ENCODE measurements at places on chromosomes 6 and 20.

GRCh38 chr6:68726992-68727391, 91.9 kb downstream of the ADGRB3 start:
- no peak for DNase-seq

DNA sequence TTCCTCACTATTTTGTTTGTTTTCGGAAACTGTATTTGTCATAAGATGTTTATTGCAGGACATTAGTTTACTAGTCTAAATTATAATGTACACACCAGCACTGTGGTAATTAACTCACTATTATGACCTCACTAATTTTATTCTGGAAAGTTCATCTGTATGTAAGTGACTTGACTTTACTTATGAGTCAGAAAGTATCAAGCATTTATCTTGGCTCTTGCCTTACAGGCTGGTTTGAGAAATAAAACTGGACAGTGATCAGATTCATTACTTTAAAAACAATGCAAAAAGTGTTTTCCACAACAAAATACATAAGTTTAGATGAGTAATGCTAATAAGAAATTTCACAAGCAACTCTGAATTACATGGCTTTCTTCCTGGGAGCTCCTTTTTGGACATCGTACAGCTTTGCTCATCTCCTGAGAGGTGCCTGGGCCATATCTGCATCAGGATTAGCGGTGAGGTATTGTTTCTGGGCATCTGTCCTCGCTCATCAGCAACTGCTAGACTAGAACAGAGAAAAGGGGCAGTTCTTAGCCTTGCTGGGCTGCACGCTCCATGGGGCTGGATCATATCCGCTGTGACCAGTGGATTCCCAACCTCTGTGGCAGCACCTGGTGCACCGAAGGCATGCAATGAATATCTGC, 179.8 kb downstream of the SOD2 start:
- DNase-seq: no peak

GRCh38 chr6:142867355-142867801, 77.6 kb downstream of the HIVEP2 start:
- DNase-seq: no peak

DNA sequence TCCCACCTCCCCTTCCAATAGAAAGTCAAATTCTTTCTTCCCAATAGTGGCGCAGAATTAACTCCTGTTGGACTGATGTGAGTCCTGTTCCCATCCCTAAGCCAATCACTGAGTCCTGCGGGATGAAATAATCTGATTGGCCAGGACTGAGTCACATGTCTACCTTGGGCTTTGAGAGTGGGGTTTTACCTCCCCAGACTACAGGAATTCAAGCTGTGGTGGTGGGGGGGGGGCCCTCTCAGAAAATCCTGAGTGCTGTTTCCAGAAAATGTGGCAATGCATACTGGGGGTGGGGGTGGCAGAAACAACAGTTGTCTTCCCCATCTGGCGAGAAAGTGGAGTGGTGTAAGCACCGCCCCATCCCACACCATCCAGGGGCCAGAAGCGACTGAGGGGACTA, 65.7 kb downstream of the CTCFL start:
- DNase-seq: no peak

DNA sequence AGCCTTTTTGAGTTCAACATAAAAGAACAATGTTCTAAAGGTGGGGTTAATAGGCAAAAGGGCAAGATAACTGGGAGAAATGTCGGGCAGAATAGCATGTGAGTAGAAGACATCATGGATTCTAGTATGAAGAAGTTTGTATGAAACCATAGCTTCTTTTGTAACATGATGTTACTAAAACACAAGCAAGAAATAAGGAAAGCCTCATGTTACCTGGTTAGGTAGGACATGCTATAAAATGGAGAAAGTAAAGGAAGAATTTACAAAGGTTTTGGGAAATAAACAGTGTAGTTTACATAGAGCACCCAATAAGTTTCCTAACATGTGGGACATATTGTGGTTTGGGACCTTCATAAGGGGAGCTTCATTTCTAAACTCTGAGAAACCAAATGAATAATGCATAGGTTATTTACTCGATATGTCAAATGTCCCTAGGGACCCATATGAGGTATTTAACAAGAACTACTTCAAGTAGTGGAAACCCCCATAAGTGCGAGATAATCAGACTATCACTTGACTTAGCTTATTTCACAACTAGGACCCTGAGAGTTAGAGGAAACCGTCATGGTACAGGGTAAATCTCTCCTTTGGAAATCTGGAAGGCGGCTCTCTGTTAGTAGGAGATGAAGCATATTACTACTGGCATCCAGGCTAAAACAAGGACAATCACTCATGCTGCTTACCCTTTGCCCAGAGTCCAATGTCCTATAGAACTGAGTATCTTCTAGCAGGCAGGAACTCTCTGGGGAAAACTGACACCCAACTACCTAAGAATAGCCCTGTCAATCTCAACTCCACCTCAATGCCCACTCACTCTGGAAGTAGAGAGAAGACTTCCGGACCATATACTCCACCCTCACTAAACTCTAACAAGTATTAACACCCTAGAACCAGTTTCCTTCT, 57.5 kb downstream of the ILRUN start:
- DNase-seq: no peak

DNA sequence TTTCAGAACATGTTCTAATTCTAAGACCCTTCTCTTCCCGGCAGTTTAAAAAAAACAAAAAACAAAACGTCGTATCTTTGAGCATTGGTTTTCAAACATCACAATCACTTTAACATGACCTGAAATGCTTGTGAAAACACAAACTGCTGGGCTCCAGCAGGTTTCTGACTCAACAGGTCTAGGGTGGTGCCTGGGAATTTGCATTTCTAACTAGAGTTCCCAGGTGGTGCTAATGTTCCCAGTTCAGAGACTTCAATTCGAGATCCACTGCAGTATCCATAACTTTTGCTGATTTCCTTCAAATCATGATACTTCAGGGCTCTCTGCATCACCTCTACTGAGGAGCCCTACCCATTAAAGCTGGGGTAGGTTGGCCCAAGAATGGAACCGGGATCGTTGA, 850 bp upstream of the SMPDL3A start:
- no peak for DNase-seq

DNA sequence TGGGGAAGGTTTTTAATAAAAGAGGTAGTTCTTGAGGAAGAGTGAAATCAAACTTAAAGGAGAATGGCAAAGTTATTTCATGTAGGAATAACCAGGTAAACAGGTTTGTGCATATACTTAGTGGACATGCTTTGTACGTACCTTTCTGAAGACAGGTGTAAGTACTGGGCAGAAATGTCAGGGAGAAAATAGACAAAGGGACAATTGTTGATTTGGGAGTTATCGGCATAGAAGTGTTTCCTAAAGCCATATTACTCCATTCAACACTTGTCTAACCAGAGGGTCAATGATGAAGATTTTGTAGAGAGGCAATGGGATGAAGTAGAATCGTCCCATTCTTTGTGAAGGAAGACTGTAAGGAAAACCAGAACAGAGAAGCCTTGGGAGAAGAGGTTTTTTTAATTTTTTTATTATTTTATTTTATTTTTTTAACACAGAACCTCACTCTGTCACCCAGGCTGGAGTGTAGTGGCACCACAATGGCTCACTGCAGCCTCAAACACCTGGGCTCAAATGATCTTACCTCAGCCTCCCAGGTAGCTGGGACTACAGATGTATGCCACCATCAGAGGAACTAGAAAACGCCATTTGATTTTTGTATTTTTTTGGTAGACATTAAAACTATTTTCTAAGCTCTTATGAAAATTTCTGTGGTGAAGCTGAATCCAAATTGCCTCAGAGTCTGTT, 18.0 kb downstream of the SMAP1 start:
- no peak for DNase-seq

GRCh38 chr6:31727034-31727716, 1.9 kb downstream of the DDAH2 start:
- no peak for DNase-seq

DNA sequence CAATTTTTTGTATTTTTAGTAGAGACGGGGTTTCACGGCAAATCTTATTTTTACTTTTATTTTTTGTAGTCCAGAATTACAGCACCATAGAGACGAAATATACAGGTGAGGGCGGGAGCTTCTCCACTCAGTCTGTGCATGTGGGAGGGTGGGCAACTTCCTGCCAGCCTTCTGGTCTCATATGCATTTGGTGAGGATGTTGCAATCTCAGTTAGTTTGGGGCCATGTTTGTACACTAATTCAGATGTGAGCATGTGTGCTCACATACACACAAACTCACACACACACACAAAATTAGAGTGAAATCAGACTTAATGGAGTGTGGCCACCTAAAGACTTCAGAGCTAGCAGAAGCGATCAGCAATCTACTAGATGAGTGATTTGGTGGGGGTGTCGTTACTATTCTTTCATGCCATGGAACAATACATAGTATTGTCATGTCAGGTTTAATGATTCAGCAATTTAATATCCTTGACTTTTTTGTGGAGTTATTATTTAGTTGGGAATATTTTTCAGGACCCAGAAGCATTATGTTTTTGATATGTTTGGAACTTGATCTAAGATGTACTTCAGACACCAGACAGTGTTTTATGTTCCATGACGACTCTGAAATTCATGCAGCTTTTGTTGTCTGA, 78.0 kb upstream of the BMP2 start:
- DNase-seq: no peak
